Stimulated activated CD4-positive, alpha-beta T cell treated with anti-CD3 and anti-CD28 coated beads, Interleukin-1b, Interleukin-23, amount 100 ng/mL, for 4 hours (primary cell): ENCODE measurements at places on chromosomes 12 and 14.

DNA sequence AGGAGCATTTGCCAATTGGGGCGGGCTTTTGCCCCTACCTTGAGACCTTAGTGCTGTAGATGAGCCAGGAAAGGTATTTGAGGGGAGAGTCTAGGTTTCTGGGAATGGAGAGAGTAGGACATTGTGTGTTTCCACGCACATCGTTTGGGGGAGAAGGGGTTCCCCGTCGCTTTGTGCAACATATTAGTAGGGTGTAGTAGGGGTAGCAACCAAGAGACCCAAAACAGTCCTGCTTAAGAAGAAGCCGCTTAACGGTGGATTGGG, 694 bp upstream of the PTGES3 start:
- no peak for DNase-seq

DNA sequence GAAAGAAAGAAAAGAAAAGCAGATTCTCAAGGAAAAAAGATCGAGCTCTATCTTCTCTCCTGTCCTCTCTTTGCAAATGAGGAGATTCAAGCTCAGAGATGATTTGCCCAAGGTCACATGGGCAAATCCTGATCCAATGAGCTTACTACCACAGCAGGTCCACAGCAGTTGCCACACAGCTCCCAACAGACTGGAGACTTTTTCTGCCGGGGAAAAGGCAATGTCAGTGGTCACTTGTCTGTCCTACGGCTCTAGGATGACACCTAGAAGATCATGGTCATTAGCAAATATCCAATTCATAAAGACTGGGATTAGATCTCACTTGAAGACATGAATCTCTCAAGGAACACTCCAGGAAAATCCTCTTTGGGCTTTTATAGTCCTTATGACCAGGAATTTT, 58.8 kb downstream of the TTC7B start:
- DNase-seq: no peak

DNA sequence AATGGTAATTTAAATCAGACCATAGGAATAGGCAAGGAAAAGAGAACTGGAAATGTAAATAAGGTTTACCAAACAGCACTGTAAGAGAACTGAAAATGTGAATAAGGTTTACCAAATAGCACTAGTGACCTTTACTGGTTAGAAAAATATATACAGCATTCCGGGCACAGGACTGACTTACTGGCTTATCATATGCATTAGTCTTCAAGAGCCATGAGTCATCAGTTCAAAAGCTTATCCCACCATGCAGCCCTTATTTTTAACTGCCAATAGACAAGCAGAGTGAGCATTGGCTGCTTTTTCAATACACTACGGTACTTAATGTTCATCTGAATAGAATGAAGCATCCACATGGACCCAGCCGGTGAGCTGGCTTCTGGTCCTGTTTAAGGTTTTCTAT, 13.0 kb upstream of the NELL2 start:
- no peak for DNase-seq

GRCh38 chr12:11705010-11705409, 55.5 kb downstream of the ETV6 start:
- no peak for DNase-seq

DNA sequence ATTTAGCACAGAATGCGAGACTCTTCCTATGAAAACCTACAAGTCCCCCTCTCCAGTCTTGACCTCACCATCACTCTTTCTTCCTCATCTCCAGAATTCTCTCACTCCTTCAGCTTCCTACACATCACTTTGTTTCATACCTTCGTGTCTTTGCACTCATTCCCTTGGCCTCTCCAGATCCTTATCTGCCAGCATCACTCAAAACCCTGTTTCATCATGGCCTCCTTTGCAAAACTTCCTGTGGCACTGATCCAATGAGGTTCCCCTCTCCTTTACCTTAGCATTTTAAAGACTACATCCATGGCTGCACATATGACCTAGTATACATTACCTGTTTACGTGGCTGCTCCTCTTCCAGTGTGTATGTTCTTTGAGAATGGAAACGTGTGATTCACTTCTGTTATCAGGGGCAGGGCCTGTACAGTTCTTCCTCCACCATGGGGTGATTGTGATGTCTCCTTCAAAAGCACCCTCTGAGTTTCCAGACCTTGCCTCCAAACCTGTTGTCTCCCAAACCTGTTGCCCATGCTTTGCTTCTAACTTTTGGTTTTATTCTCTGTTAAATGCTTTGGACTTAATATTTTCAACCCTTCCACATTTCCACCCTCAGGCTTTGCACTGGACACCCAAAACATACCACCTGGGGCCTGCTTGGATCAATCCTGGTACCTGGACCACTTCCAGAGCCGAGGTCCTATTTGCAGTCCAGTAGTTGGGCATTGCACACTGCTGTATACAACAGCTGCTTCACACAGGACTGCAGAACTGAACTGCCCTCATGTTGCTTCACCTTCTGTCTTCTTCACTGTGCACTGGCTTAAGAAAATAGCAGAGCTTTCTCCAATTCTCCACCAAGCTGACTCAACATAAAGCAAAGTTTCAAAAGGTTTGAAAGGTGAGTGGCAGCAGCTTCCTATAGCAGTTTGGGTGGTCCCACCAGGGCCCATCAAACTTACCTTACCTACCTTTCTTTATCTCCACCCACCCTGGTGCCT, 131.7 kb downstream of the LLPH start:
- no peak for DNase-seq

DNA sequence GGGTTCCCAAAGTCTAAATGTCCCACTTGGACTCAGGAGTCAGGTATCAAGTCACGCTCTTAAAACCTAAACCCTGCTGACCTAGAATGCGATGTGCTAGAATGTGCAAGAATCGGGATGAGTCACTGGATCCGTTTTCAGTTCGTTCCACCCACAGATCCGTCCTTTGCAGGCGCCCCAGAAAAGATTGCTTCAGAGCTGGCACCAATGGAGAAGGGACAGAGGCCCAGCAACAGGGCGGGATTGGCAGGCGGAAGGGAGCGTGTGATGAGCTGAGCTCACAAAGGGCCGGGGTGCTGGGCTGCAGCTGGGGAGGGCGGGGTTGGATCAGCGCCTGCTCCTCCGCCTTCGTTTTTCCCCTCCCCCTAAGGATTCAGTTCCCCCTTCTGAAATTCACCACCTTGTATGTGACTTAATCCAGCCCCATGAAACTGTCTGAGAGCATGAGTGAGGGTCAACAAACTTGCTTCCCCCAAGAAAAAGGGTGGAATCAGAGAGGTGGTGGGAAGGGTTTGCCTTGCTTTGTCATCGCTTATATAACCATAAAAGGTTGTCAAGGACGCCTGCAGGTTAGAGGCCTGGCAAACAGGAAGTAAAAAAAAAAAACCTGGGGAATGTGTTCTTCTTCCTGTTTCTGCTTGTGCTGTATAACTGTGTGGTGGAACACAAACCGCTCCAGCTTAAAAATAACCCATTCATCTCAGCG, 2.8 kb upstream of the UBC start:
- peak; percentile 76 for DNase-seq

DNA sequence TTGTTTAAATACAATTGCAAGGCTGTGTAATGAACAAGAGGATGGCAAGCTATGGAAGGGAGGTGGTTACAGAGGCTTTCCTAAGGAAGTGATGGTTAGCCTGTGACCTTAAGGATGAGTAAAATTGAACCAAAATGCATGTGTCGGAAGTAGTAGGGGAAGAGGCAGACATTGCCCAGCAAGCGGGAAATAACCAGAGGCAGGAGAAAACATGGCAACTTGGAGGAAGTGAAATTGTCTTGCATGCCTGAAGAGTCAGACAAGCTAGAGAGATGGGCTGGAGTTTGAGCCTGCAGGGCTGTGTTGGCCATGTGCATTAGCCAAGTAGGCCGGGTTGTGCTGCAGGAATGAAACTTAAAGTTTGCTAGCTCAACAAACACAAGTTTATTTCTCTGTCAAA, 96.2 kb downstream of the BTG1 start:
- no peak for DNase-seq
